ENCODE measurements at places on chromosomes 5 and 9.

DNA sequence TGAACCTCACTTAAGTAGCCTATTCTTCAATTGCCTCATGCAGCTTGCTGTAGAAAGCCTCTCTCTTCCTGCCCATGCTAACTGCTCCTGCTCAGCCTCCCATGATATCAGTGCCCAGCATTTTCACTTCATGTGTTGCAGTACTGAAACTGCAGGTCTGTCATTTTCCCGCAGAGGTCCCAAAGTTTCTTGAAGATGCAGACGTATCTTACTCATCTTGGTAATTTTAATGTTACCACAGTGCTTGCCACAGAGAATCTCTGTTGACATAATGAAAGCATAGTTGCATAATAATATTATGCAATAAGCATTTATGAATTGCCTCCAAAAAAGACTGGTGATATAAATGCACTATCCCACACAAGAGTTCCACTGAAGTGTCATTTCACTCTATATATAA lies 561.1 kb upstream of the DAP start:
- DNase-seq: no peak

DNA sequence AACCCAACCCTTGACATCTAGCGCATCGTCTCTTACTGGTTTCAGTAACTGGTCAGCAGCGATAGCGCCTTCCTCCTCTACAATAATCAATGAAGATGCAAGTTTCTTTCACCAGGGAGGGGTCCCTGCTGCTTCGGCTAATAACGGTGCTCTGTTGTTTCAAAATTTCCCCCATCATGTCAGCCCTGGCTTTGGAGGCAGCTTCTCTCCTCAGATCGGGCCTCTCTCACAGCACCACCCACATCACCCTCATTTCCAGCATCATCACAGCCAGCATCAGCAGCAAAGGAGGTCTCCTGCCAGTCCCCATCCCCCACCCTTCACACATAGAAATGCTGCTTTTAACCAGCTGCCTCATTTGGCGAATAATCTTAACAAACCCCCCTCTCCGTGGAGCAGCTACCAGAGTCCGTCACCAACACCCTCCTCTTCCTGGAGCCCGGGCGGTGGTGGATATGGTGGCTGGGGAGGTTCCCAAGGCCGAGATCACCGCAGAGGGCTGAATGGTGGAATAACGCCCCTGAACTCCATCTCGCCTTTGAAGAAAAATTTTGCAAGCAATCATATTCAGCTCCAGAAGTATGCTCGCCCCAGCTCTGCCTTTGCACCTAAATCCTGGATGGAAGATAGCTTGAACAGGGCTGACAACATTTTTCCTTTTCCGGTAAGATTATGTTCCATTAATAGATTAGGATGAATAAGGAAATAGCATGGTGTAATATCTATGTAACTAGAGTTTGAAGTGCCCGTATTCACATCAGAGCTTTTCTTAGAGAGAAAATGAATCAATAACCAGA lies 2.2 kb downstream of the CPEB4 start:
- DNase-seq: no peak

GRCh38 chr9:131279863-131280570 lies 3.7 kb upstream of the FAM78A start:
- no peak for DNase-seq

DNA sequence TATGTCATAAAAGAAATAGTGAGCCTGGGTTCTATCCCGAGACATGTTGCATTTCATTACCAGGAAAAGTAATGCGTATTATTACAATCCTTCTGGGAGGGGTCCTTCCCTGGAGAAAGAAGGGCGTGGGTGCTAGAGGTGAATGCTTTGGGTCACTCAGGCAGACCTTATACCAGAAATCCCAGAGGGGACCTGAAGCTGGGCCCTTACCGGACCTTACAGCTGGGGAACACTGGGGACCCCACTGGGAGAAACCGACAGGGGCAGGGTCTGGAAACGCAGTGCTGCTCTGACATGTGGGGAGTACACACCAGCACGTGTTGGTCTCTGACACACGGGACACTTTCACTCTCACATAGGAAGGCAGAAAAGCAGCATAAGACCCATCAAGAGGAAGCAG lies 71.3 kb downstream of the LMNB1 start:
- DNase-seq: no peak

- DNase-seq: no peak
Measured at GRCh38 chr5:93191035-93191817, 389.8 kb downstream of the NR2F1-AS1 start.

DNA sequence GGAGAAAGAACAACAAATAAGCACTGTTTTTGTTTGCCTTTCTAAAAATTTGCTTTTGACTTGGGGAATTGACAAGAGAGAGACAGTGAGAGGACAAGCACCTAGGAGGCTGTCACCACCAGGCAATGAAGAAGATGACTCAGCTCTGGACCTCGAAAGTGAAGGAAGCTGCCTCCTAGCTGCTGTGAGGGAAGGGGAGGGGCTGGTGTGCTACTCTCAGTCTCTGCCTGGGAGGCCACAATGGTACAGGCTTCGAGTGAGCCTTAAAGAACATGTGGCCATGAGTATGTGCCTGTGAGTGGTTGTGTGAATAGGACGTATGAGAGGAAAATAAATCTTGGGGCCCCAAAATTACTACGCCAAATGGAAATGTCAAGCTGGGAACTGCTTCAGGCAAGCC lies 7.1 kb upstream of the PLK2 start:
- DNase-seq: no peak

GRCh38 chr5:41793141-41793770 lies 77.0 kb downstream of the OXCT1 start:
- no peak for DNase-seq

GRCh38 chr9:124047251-124047672 lies 35.7 kb downstream of the LHX2 start:
- no peak for DNase-seq

All from T-helper 9 cell (primary cell).